ENCODE measurements at places on chromosomes 7 and 10.

DNA sequence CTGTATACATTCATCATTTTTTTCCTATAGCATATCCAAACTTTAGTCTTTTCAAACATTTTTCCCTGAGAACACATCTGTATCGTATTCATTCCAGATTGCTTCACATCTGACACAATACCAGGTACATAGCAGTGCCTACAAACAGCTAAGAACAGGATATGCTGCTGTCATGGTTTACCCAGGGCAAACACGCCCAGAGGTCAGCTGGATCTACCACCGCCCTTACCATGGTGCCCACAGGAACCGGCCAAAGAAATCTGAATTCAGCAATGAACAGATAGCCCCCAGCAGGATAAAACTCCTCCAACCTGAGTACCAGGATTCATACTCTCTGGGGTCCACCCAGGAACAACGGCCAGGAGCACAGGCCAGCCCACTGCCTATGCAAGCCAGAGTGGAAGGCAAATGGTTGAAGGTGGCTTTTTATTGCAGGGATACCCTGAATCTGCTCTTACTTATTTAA, 43.0 kb downstream of the TNS3 start:
- no peak for DNase-seq

- DNase-seq, result peak; percentile 15
These were observed 637 bp downstream of the HSPA14 start for GRCh38 chr10:14838582-14839304.

GRCh38 chr10:104337985-104338735, at the start of gene ITPRIP:
ITPRIP (minus strand) TSS chr10:104338465; CDS start chr10:104316051, 22,414 bp downstream.
- DNase-seq, result peak; percentile 62

- DNase-seq, result no peak
These were observed 172.2 kb downstream of the GRM8 start for GRCh38 chr7:127080576-127080975.

DNA sequence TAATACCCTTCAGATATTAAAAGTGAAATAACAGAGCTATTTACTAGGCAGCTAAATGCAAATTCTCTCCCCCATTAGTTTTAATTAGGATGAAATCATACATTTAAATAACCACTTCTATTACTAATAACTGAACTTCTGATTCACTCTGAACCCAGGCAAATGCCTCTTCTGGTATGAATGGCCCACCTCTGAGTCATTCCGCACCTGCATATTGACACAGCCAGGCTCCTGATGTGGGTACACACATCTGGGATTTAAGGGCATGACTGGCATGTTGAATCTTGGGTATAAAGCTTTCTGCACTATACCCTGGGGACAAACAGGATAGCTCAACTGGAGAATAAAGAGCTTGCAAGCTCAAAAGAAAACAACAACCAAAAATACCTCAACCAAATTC, 140.9 kb downstream of the AUTS2 start:
- no peak for DNase-seq

Measured in T-helper 22 cell (primary cell).